Esophagus mucosa (tissue), 1 donor: ENCODE measurements at places on chromosomes 11 and 22. TPM values are rescaled to one million over a fixed set of nuclear protein-coding genes. Genes with fewer than 3 reads are reported as not detected.

Gene PHRF1
- total RNA-seq: 17.6 TPM

Gene MMP7
- total RNA-seq: 23.7 TPM

Gene SLC25A18
- total RNA-seq: 0.08 TPM

Gene MMP10
- 1.4 TPM for total RNA-seq

Gene CARD18
- 4.4 TPM for total RNA-seq

Gene PARVG
- total RNA-seq: 2.1 TPM

Gene TYR
- not detected for total RNA-seq

Gene KLHL22
- 5.0 TPM for total RNA-seq

Gene MEI1
- total RNA-seq: 1.3 TPM

Gene OR5AN1
- not detected for total RNA-seq

Gene SPDYC
- not detected for total RNA-seq

Gene UBQLN3
- not detected for total RNA-seq

Gene CD3D
- total RNA-seq: 4.0 TPM

Gene CARNS1
- total RNA-seq: 0.20 TPM

Gene SMIM38
- total RNA-seq: 0.16 TPM

Gene API5
- 64.2 TPM for total RNA-seq

Gene PDE3B
- total RNA-seq: 0.44 TPM

Gene VPREB1
- total RNA-seq: not detected
